ENCODE measurements at places on chromosomes 11 and 22. TPM values are rescaled to one million over a fixed set of nuclear protein-coding genes. Genes with fewer than 3 reads are reported as not detected.
A peak's percentile ranks its signal among the peaks of the same experiment; 100 is the strongest.

- no peak for DNase-seq
These were observed 54.8 kb downstream of the MUC6 start for GRCh38 chr11:981764-982163.

DNA sequence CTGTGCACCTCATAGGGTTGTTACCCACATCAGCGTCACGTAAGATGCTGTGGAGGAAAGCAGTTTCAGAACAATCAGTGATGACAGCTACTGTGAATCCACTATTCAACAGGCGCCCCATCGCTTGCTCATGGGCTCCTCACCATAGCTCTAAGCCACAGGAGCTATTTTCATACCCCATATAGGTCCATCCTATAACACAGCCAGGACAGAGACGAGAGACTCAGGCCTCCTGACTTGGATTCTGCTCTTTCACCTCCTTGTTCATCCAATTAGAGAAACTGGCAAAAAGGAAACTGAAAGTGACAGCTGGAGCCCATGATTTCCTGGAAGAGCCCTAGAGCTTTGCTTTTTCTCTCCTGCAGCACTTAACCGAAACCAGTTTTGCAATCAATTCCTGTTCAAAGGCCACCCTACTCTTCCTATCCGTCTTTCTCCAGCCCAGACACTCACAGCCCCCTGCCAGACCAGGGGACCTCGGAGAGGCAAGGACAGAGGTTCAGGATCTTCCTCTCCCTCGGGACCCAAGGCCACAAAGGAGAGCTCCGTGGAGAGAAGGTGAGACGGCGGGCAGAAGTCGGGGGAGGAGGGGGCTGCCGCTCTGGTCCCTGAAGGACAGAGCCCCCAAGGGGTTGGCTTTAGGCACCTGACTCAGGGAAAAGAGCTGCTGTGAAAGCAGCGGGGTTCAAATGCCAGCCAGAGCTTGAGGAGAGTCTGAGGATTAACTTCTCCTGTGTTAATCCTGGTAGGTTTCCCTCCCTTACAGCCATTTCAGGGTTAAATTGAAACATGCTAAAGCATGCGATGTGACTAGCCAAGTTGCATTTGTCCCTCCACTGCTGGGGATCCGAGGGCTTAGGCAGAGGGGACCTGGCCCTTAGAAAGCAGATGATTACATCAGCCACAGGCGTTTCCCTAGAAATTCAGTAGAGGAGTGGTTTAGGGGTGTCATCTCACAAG lies at the start of gene APOL6:
Gene APOL6 (plus strand): TSS at position 381 of the 960 bp plus-strand sequence. CDS start 7,980 bp downstream, outside the sequence.
- DNase-seq = peak; percentile 61

DNA sequence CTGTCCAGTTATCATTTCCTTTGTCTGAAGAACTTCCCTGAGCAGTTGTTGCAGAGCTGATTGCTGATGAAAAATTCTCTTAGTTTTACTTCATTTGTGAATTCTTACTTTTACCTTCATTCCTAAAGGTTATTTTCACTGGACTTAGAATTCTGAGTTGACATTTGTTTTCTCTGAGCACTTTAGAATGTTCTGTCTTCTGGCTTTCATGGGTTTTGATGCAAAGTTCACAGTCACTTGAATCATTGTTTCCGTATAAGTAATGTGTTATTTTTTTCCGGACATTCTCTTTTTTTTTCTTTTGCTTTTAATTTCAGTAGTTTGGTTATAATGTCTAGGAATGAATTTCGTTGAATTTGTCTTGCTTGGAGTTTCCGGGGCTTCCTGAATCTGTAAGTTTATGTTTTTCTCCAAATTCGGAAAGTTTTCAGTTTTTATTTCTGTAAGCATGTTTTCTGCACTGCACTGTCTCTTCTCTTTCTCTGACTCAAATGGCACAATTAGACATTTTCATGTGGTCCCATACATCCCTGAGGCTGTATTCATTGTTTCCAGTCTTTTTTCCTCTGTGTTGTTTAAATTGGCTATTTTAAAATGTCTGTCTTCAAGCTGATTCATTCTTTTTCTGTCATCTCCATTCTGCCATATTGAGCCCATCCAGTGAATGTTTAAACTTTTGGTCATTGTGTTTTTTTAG lies 68.5 kb upstream of the NARS2 start:
- no peak for DNase-seq

DNA sequence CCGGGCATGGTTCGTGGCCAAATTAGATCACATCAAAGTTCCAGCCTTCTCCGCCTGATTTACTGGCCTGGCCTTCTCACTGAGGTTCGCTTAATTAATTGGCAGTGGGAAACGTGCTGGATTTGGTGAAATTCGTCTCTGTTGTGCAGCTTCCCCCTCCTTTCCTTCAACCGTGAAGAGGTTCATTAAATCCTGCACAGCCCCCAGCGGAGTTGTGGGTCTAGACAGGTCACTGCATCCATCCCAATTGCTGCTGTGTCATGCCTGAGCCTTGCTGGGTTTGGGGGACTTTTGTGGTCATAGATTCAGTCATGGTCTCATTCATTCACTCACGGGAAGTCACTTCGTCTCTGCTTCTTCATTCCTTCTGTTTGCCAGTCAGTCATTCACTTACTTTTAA lies 90.0 kb downstream of the INSC start:
- no peak for DNase-seq

DNA sequence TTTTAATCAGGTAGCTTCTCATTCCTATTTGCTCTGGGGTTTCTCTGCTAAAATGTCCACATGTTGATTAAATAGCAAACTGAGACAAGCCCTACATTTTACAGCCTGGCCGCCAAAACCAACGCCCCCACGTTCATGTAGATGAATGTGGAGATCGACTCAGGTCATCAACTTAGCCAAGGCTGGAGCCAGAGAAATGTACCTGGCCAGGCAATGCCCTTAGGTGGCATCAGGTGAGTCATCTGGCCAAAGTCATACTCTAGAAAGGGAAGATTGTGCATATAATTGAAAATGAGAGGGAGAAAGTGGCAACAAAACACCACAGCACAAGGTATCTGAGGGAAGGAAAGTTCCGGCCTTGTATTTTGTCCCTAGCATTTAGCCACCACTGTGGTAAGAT lies 37.1 kb upstream of the CCDC89 start:
- no peak for DNase-seq

DNA sequence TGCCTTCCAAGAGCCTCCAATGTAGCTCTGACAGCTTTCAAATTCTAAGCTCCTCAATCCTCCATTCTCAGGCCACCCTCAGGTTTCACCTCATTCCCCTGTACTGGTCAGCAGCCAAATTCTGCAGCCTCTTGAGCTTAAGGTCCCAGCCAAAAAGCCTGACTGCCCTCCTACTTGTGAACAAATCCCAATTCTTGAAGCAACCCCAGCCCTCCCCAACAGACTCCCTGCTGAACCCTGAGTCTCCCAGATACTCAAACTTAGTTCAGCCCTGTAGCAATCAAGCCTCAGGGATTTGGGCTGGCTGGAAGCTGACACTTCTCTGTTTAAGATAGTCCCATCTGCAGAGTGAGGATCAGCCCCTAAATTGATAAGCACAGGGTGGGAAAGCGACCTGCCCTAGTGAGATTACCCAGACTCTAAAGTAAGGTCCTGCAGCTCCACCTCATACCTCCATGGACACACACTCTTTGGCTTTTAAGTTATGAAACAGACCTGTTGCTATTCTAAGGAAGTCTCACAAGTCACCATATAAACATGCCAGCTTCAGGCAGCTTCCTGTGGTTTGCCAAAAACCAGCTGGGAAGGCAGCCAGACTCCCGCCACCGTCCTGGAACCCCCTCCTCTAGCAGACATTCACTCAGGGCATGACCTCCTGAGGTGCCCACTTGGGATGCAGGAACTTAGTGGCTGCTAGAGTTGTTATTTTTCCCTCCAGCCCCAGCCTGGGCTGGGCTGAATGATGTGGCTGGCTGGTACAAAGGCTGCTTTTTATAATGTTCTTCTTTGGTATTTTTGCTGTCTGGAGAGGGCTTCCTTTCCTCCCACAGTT lies 82.5 kb upstream of the PICALM start:
- DNase-seq = peak; percentile 45

DNA sequence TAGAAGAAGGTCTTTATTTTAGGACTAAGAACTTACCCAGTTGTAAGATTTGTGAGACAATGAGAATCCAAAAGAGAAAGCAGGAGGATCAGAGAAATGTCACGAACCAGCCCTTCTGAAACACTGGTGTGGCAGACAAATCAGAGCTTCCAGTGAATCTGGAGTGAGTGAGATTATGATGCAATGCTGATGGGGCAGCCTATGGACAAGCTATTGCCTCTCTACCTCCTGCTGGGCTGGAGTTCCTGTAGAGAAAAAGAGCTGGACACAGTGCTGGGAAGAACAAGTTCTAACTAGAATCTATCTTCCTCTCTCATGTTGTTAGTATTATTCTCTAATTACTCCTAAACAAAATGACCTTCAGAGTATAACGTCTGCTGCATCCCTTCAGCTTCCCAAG lies 12.0 kb upstream of the ANO3 start:
- DNase-seq = no peak

DNA sequence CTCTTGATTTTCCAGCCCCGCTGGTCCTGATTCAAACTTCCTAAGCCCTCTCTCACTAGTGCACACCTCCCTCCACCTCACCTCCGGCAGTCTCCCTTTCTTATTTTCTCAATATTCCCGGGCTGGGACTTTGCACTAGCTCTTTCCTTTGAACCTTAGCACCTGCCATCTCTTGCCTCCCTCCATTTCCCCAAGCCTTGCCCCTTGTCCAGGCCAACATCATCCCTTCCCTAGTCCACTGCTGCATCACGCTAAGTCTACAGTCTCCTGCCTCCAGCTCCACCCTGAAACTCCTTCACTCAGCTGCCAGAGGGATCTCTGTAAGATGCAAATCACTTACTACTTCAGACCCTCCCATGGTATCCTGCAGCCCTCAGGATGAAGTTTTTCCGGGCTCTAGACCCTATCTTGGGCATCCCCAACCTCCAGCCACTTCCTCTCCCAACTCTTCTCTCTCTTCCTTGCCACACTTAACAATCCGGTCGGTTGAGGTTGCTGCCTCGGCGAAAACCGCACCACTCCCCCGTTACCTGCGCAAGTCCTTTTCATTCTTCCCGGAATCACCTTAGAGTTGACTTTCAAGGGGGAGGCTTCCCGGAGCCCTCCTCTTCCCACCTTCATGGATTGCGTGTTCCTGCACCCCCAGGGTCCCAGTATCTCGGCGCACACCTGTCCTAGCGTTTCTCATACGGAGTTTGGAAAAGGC lies 42.7 kb downstream of the NECTIN1 start:
- no peak for DNase-seq

DNA sequence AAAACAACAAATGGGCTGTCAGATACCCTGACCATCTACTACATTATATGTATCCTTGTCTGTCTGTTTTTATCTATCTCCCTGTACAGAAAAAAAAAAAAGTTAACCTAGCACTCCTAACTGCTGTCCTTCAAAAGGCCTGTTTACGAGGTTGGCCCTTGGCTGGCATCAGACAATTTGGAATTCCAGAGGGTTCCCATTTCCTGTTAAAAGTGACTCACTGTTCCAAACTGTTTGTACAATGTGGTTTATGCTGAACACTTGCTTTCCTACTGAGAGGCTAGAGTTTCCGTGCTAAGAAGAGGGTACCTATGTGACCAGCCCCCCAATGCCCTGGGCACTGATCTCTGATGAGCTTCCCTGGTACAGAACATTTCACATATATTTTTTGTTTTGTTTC lies 65.9 kb upstream of the HMGXB4 start:
- peak; percentile 67 for DNase-seq

The CNTF gene
- total RNA-seq = 1.7 TPM

The ASRGL1 gene
- total RNA-seq = 27.4 TPM

- no peak for DNase-seq
These were observed 10.2 kb upstream of the FCHSD2 start for GRCh38 chr11:73152086-73152853.

The PIH1D2 gene
- total RNA-seq = 1.4 TPM

The PARVB gene
- 102 TPM for total RNA-seq

- DNase-seq = peak; percentile 55
These were observed 1.8 kb downstream of the ALKBH8 start for GRCh38 chr11:107563702-107564101.

- no peak for DNase-seq
These were observed 67.4 kb downstream of the BRD1 start for GRCh38 chr22:49760280-49760629.

DNA sequence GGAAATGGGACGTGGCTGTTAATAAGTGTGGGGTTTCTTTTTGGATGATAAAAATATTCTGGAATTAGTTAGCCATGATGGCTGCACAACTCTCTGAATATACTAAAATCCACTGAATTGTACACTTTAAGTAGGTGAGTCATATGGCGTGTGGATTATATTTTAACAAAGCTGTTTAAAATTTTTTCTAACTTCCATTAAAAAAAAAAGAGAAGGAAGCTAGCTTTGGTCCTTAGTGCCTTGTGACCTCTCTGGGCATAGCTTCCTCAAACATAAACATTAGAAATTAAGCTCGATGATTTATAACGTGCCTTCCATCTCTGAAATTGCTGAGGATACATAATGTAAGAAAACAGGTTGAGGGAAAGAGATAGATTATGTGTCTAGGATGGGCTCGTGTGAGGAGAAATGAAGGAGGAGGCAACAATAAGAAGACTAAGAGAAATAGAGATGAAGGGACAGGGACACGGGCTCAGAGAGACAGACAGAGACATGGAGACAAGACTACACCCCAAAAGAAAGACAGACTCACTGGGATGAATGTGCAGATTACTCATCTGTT lies 20.0 kb downstream of the IRAG1 start:
- no peak for DNase-seq

The SIAE gene
- 20.8 TPM for total RNA-seq

DNA sequence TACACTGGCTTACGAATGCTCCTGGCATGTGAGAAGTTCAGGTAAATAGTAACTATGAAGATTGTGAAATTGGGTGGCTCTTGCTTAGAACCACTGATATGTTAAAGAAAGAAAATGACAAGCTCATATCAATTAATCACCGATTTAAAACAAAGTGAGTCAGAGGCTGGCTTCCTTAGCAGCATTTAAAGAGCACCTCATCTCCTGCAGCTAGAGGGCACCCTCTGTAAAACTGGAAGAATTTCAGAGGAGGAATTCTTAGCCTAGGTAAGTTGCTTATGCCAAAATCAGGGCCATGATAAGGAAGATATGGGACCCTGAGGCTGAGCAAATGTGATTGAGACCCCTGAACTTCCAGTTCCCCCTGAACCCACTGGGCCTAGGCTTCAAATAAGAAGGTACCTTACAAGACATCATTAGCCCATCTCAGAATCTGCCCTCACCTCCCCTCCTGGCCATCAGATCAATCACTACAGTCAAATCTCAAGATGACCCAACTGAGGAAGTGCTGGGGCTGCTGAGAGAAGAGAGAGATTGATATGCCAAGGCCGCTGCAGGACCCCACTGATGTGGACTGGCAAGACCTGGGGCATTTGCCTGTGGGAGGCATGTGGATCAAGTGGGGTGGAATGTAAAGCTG lies 8.6 kb upstream of the CD3E start:
- DNase-seq = peak; percentile 74

The TTC28 gene
- 27.2 TPM for total RNA-seq

DNA sequence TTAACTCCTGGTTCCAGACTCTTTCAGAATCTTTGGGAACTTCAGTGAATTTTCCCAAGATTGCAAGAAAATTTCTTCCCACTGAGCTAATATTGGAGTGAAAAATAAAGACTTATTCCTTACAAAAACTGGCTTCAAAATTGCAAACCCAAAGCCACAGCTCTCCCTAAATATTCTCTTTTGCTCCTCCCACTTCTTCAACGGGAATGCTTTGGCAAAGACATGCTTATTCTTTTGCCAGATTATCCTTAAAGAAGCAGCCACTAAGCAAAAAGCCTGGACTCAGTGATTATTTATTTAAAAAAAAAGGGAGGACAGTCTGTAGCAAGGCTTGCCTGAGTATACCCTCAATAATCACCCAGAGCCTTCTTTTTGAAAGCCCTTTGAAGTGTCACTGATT lies 902.4 kb upstream of the CCDC90B start:
- no peak for DNase-seq

- DNase-seq = no peak
These were observed 1.2 kb upstream of the TNFRSF13C start for GRCh38 chr22:41927813-41928212.

The PIWIL4 gene
- total RNA-seq = 1.2 TPM

Measured in dermis blood vessel endothelial cell (primary cell).